ENCODE measurements at places on chromosomes 13 and 19.

DNA sequence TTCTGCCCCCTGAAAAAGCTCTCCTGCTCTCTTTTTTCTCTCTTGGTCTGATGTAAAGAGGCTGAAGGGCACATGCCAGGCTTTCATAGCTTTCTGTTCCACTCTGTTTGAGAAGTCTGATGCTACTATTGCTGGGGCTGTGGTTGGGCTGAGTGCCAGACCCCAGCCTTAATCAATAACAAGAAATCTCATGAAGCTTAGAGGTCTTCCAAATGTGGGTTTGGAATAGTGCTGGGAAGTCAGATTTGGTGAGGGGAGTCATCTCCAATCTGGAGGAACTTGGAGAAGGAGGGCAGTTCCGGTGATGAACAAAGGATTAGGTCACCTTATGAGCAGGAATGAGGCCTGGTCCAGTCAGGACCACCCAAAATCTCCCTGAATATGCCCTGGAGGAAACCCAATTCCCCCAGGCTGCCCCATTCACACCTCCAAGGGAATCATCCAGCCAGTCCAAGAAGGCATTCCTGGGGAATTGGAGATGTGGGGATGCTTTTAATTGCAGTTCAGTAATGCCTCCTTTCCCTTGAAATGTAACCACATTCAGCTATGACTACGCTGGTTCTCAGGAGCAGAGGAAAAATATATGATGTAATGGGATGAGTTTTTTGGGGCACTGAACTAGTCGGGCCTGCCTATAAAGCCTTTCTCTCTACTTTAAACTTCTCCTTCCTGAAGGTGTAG is 102.0 kb downstream of the STARD13 start:
- DNase-seq: no peak

DNA sequence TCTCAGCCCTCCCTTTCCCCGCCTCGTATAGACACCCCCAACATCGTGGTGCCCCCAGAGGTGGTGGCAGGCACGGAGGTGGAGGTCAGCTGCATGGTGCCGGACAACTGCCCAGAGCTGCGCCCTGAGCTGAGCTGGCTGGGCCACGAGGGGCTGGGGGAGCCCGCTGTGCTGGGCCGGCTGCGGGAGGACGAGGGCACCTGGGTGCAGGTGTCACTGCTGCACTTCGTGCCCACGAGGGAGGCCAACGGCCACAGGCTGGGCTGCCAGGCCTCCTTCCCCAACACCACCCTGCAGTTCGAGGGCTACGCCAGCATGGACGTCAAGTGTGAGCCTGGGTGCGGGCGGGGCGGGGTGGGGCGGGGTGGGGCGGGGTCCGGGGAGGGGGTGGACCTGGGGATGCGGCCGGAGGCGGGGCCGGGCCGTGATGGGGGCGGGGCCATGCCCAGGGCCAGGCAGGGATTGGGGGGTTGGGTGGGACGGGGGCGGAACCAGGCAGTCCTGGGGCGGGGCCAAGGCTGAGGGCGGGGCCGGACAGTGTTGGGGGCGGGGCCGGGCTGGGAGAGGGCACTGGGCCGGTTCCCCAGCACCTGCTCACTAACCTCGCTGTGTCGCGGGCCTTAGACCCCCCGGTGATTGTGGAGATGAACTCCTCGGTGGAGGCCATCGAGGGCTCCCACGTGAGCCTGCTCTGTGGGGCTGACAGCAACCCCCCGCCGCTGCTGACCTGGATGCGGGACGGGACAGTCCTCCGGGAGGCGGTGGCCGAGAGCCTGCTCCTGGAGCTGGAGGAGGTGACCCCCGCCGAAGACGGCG is 7.8 kb downstream of the MAG start:
- no peak for DNase-seq

- DNase-seq: no peak
Observed at GRCh38 chr13:33318744-33319143, 33.2 kb upstream of the STARD13 start.

DNA sequence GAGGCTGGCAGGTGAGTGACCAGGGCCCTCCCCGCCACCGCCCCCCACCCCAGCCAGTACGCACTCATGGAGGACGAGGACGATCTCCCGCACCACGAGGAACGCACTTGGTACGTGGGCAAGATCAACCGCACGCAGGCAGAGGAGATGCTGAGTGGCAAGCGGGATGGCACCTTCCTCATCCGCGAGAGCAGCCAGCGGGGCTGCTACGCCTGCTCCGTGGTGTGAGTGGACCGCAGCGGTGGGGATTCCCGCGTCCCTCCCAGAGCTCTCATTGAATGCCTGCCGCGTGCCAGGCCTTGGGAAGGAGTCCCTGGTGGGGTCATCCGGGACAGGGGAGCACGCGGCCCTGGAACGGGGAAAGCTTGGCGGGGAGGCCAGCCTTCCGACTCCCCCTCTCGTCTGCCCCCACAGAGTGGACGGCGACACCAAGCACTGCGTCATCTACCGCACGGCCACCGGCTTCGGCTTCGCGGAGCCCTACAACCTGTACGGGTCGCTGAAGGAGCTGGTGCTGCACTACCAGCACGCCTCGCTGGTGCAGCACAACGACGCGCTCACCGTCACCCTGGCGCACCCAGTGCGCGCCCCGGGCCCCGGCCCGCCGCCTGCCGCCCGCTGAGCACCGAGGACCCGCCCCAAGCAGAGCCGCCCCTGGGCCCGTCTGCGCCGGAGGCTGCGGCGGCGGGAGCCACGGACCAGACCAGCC is 4.8 kb upstream of the IFI30 start:
- no peak for DNase-seq

- no peak for DNase-seq
Observed at GRCh38 chr13:23630349-23631093, 60.3 kb downstream of the TNFRSF19 start.

GRCh38 chr13:27928805-27929753 is 9.3 kb downstream of the PDX1 start:
- no peak for DNase-seq
